Activated CD4-positive, CD25-positive, alpha-beta regulatory T cell (primary cell): ENCODE measurements at places on chromosomes 6 and 20.

DNA sequence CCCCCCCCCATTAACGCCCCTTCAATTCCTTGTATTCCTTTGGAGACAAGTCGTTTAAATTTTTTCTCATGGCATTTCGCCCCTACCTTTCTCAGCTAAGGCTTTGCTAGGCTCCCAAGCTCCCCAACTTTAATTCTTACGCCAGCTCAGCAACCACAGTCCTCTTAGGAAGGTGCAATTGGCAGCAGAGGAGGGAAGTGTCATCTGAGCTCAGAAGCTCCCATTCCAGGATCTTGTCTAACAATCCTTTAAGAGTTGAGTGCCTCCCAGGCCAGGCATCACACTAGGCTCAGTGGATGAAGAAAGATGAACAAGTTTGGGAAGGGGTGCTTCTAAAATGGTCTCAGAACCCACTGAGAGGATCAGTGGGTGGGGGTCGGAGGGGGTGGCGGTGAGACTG is 131.2 kb upstream of the AKAP12 start:
- no peak for DNase-seq

- DNase-seq = no peak
Observed at GRCh38 chr6:158782432-158783166, 36.6 kb downstream of the EZR start.

- DNase-seq = no peak
Observed at GRCh38 chr6:4930025-4930691, 73.7 kb downstream of the RPP40 start.

DNA sequence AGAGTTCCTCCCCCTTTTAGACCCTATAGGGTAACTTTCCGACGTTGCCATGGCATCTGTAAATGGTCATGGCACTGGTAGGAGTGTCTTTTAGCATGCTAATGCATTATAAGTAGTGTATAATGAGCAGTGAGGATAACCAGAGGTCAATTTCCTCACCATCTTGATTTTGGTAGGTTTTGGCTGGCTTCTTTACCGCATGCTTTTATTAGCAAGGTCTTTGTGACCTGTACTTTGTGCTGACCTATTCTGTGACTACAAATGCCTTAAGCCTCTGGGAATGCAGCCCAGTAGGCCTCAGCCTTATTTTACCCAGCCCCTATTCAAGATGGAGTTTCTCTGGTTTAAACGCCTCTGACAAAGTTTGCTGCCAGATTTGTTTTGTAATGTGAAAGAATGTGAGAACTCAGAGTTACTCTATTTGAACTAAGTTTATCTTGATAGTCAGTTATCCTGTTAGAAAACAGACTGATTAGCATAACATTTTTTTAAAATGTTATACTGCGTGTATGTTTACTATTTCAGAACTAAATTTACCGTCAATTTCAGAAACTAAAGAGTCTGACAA is 111.3 kb upstream of the PRSS16 start:
- DNase-seq = no peak

DNA sequence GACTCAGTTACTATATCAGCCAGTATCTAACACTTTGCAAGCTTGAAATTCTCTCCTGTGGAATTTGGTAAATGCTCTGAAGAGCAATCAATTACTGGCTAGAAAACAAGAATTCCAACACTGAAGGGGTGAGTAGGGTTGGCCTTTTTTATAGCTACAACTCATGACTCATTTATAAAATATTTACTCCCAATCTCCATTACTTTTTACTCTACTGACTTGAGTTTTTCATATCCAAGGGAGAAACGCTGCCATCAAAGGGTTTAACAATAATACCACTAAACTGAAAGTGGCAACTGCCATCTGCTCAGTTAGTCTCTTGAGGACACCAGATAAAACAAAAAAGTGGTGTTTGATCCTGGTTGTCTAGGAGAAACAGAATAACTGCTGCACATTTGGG is 203.1 kb downstream of the UBE3D start:
- DNase-seq = no peak

DNA sequence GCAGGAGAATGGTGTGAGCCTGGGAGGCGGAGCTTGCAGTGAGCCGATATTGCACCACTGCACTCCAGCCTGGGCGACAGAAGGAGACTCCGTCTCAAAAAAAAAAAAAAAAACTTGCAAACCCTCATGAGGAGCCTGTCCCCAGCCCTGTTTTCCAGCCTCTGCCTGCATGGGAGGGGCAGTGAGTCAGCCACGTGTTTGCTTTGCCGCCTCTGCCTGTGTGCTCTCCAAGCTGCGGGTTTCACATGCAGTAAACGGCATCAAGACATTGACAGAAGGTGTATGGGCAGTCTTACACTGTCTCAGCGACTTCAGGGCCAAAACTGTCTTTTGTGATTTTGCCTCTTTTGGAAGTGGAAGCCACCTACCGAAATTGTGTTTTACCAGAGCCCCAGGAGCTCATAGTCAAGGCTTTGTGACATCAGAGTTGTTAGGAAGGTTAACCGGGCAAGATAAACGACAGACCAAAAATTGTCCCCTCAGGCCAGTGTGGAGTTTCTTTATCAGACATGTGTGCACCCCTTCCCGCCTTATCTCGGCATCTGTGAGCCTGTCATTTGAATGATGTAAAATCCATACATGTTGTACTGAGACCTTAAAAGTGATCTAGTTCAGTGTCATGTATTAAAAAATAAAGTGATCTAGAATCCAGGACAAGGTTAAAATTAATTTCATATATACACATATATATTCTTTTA is 52.9 kb downstream of the RPP40 start:
- no peak for DNase-seq

GRCh38 chr6:155171747-155172449 is 91.9 kb upstream of the CLDN20 start:
- no peak for DNase-seq

DNA sequence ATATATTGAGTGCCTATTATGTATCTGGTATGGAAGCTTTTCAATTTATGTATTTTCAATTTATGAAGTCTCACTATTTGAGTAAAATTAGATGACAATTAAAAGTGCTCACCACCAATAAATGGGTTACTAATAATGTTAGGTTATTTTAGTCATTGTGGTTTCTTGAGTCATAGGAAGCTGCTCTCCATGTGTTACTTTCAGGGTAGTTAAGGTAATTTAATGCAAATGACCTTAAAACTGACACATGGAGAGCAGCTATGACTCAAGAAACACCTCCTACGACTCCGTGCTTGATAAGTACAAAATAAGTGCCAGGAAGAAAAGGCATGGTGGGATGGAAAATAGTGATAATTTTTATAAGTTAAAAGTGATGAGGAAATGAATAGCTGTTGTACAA is 16.5 kb upstream of the TINAG start:
- DNase-seq = no peak

- DNase-seq = no peak
Observed at GRCh38 chr6:30615958-30616810, 859 bp downstream of the PPP1R10 start.

DNA sequence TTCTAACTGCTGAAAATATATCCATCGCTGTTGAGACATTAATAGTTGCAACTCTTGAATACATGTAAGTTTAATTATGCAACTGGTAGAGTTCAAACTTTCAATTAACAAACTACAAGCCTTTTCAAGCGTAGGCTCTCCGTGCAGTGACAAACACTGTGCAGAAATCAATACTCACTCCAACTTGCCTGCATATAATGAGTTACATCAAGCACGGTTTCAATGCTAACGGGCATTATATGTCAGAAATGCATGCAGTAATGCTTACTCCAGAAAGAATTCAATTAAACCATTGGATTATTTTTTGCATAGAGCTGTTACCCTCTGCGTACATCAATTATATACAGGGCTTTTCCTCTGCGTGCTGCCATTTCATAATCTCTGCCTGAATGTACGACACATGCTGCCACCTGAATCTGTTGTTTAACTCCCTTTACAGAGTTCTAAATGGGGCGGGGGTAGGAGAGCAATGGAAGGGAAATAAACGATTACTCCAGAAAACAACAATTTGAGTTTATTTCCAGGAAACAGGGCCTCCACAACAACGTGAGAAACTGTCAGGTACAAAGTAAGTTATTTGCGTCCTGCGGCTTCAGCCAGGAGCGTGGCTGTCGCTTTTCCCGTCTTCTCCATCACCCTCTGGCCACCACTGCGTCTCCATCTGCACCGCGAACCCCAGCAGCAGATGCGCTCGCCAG is 1.8 kb downstream of the PTPRK start:
- DNase-seq = no peak

GRCh38 chr6:130923350-130923749 is 96.1 kb downstream of the SMLR1 start:
- DNase-seq = no peak

DNA sequence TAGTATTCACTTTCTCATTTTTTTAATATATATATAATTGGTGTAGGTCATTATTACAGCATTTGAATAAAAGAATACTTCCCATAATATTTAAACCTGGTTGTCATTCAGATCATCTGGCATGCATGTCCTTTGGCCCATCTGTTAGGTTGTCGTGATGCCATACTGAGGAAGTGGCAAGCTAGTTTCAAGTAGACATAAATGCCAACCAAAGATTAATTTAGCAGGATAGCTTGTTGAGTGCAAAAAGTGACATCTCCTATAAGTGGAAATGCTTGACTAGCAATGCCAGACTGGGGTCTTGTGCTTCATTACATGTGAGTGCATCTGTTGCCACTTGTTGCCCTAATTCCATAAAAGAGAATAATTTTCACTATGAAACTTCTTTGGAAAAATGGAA is 1044.7 kb downstream of the GRIK2 start:
- no peak for DNase-seq

- DNase-seq = no peak
Observed at GRCh38 chr6:150083839-150084238, 14.9 kb upstream of the ULBP3 start.

- DNase-seq = no peak
Observed at GRCh38 chr6:43903739-43904290, 133.8 kb downstream of the VEGFA start.

DNA sequence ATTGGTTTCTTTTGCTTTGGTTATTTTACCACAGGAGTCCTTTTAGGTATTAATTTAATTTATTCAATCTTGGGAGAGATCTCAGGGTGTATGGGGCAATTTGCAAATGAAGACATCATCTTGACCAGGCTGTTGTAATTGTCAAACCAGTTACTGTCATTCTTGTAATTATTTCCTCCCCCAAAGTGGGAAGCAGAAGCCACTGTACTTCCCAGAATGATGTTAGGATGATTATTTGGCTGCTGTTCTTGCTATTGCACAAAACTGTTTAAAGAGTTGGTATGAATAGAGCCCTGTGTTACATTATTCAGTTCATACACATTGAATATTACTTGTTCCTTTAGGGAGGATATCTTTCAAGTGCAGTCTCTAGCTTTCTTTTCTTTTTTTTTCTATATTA is 1.7 kb downstream of the TAAR6 start:
- no peak for DNase-seq

GRCh38 chr6:135875446-135875845 is 23.9 kb downstream of the PDE7B start:
- no peak for DNase-seq

DNA sequence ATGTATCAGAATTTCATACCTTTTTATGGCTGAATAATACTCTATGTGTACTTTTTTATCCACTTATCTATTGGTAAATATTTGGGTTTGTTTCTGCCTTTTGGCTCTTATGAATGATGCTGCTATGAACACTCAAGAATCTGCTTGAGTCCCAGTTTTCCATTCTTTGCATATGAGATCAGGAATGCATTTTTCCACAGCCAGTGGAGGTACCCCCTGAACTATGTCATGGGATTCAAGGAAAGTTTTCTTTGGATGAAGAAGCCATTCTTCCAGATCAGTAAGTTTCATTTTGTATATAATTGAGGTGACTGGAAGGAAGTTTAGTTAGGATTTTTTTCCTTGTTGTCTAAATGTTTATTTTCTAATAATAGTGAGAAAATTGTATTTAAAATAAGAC is 40.9 kb downstream of the NKX2-4 start:
- no peak for DNase-seq

GRCh38 chr6:37583261-37583660 is 83.6 kb upstream of the CCDC167 start:
- no peak for DNase-seq

DNA sequence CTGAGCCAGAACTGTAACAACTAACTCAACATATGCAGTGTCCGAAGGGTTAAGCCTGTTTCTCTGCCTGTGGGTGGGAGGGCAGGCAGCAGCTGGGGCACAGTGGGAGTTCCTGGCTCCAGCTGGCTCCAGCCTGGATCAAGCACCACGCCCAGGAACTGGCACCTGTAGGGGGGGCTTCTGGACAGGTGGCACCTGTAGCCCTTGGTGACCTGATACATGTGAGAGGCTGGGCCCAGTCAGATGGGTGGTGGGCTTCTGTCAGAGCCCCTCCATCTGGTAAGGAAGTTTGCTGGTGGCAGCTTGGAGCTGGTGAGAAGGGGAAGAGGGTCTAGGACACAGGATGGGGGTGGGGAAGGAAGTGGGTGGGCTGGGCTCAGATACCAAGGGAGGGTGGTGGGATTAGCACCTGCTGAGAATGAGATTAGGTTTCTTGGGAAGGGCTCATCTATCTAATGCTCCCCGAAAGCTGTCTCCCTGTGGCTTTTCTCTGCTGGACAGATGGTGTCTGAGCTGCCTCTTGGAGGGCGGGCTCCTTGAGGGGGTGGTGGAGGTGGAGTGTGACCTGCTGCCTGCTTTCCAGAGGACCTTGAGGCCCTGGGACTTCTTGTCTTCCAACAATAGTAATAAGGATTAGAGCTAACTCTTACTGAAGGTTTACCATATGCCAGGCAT is 28.5 kb downstream of the BCL2L1 start:
- no peak for DNase-seq

DNA sequence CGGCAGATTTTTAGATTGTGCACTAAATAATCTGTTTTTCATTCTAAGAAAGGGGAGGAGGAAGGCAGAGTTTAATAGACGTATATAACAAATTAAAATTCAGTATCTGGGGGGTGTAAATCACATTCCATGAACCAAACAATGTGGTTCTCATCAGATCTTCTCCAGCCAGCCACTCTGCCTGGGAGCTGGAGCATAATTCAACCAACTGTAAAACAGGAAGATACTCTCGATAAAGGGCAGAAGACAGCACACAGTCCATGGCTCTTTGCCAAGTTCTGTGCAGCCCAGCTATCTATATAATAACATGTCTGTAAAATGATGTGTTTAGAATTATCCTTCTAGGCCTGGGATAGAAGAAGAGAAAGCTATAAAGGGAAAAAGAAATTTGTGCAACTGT is 289.9 kb upstream of the ZFP64 start:
- no peak for DNase-seq

DNA sequence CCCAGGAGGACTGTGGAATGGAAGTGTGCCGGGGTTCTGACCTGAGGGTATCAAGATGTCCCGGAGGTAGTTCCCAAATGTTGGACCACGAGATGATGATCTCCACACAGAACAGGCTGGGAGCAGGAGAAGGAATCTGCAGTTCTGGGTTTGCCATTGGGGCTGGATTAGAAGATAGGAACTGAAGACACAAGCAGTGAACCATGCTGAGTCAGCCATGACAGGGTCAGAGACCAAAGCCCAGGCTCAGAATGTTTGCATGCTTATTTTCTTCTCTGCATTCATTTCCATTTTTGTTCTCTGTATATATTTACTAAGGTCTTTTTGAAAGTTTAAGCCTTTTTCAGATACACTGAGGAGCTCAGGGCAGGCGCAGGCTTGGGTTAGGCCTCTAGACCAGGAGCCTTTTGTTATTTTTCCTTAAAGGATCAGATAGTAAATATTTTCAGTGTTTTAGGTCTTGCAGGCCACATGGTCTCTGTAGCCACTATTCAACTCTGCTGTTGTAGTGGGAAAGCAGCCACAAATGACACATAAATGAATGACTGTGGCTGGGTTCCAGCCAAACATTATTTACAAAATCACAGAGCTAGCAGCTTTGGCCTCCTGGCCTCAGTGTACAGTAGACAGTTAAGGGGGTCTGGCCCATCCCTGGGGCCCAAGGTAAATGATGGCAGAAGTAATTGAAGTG is 28.5 kb downstream of the SLC35D3 start:
- no peak for DNase-seq

GRCh38 chr20:41697861-41698559 is 79.8 kb upstream of the CHD6 start:
- DNase-seq = no peak
